Right renal cortex interstitium (tissue), 3 donors: ENCODE measurements at places on chromosomes 5 and 9.
A peak's percentile ranks its signal among the peaks of the same experiment; 100 is the strongest.

DNA sequence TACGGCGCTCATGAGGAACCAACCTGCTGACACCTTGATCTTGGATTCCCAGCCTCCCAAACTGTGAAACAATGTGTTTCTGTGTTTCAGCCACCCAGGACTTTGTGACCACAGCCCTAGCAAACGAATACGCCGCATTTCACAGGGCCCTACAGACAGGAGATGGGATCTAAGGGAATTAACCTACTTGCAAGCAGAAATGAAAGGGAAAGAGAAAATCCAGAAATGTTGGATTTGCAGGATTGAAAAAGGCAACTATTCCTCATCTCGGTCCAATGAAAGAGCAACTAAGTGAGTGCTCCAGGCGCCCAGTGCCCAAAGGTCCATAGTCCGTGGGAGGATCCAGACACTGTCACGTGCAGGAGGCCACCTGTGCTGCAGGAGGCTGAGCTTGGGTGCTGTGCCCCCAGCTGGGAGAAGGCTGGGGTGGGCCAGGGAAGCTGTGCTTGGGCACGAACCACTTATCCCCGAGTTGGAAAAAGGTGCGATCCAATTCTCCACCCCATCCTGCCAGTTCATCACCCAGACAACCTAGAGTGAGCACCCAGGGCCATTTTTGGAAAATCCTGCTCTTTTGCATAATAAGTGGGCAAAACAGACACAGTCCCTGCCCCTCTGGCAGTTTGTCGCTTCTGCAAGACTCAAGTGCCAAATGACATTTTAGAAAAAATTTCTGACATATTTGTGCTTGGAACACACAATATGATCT is 177.9 kb downstream of the C9orf50 start:
- DNase-seq: no peak

- DNase-seq: no peak
Measured at GRCh38 chr9:94079236-94079635, 5.0 kb upstream of the PTPDC1 start.

GRCh38 chr5:102759289-102759688 is 4.2 kb downstream of the PAM start:
- no peak for DNase-seq

DNA sequence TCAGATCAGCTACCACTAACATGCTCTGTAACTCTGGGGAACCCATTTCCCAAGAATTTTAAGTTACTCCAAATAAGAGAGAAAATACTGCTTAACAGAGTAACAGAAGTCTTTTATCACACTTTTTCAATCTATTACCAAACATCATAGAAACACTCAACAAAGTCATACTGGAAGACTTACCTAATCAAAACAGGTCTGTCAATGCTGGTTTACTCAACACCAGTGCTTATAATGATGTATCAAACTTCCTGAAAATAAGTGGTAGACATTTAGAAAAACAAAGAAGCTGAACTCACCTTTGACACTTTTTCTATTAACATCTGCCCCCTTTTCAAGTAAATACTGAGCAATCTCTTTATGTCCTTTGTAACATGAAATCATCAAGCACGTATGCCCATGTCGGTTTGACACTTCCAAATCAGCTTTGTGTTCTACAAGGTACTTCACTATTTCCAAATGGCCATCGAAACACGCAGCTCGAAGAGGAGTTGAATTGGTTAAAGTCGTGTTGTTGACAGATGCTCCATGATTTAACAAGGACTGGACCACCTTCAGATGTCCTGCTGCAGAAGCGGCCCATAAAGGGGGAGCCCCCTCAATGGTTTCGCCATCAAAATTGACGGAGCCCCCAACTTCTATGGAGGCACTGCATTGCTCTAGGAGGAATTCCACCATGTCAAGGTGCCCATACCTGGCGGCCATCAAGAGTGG is 1.8 kb downstream of the FEM1C start:
- DNase-seq: no peak

DNA sequence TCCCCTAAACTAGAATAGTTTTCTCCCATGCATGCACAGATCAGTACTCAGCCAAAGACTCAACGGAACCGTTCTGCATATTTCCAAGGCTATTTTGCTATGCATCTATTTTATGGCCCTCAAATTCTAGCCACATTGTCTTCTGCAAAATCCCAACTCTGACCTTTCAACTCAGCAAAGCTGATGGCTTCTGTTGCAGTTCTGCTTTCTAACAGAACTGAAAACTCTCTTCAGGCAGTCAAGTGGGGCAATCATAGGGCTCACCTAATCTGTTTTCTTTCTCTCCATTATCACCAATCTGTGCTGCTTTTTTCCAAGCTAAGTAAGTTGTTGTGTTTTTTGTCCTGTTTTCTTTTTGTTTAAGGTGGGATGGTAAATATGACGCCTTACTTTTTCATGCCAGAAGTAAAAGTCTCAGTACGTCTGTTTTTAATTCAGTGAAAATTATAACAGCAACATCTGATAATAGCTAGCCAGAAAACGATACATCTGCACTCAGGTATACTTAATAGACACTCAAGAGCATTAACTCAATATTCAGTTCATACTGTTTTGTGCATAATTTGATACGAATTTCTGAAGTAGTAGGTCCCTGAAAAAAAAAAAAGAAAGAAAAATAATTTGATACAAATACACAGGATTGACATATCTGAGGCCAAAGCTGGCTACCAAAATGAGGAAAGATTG is 454.3 kb downstream of the TLE1 start:
- no peak for DNase-seq

DNA sequence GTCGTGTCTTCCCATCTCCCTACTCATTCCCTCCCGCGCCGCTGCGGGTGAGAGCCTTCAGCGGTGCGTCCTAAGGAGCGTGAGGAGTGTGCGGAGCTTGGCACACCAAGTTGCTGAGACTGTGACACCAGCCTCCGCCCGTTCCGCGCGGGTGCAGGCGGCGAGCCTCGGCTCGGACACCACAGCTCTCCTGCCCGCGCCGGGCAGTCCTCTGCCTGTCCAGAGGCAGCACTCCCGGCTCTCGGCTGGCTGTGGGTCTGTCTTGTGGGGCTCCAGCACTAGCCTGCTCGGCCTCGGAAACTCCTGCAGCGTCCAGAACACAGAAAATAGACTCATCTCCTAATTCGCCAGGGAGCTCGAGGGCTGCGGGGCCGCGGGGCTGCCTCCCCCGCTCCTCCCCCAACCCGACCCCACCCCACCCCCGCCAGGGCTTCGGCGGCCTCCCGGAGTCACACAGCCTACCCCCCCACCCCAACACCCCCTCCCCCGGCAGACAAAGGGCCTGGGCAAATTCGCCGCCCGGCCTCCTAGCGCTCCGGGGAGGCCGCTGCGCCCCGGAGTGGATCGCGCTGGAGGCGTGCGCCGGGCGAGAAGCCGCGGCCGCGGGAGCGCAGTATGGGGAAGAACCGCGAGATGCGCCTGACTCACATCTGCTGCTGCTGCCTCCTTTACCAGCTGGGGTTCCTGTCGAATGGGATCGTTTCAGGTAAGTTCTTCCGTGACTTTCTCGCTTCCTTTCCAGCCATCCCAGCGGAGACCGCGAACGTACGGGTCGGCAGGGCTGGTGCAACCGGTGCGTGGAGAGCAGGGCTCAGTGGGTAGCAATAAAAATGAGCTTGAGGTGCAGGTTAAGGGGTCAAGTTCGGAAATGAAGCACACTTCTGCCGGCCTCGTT is at the start of gene ADAMTS19:
ADAMTS19 (plus strand) TSS at position 522 of the 895 bp plus-strand sequence; CDS start at position 616, 94 bp downstream.
- peak; percentile 36 for DNase-seq

- DNase-seq: no peak
Measured at GRCh38 chr5:157955541-157956172, 96.7 kb upstream of the CLINT1 start.

DNA sequence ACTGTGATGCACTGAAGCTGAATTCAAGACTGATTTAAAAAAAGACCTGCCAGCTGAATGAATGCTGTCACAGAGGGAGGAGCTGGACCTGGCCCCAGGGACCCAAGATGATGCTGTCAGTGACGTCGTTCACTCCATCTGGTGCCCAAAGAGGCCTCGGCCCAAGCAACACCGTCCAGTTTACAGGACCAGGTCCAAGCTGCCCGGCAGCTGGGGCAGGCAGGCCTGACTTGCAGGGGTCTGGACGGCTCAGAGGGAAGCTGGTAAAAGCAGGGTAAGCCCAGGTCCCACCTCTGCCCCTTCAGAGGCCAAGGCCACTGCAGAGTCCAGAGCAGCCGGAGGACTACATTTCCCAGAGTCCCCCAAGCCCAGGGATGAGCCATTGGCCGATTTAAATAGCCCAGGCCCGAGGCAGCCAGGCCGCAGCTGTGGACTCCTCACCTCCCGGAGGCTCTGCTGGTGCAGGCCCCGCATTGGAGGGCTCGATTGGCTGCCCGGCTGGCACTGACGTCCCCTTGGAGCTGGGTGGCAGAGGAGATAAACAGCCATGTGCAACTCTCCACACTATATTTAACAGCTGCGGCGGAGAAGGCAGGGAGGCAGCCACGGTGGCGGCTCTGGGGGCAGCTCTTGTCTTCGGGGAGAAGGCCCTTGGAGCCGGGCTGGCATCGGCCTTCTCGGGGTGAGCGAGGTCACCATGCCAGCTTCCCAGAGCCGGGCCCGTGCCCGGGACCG is at the start of gene PLPP7:
PLPP7 (plus strand) TSS at position 423 of the 735 bp plus-strand sequence; CDS start at position 698, 275 bp downstream.
- DNase-seq: no peak

DNA sequence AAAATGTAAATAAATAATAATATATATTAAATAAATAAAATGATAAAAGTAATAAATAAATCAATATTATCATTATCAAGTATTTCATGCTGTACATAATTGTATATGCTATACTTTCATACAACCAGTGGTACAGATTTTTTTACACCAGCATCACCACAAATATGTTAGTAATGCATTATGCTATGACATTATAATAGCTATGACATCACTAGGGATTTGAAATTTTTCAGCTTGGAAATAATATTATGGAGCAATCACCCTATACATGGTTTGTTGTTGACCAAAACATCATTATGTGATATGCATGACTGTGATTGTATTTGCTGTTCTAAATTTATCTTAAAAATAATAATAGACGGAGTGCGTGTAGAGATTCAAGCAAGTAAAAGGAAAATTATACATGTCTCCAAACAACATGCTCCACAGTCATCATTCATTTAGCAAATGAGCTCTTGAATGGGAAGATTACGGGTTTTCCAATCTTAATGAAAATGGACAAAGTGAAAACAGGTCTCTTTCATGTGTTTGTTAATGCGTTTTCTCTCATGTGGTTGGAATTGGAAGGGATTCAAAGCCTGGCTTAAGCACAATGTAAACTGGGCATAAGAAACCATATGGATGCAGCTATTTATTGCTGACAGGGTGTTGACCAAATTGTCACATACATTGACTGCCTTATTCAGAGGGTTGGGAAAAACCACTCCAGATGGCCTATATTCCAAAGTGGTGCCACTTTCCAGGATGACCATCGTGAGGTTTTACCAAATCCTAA is 643.0 kb upstream of the RGMB start:
- no peak for DNase-seq

DNA sequence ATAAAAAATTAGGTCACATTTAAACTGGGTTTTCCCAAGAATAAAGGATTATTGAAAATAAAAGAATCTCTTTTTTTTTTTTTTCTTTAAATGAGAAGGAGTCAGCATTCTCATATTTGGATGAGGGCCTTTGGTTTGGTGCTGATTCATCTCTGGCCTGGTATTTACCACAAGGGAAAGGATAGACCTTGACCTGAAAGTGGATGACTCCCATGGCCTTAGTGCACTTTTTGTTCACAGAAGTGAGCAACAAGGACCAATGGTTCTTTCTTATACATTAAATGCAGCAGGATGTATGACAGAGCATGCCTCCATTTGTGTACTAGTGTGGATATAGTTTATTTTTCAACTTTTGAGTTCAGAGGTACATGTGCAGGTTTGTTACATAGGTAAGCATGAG is 6.9 kb downstream of the YTHDC2 start:
- no peak for DNase-seq

DNA sequence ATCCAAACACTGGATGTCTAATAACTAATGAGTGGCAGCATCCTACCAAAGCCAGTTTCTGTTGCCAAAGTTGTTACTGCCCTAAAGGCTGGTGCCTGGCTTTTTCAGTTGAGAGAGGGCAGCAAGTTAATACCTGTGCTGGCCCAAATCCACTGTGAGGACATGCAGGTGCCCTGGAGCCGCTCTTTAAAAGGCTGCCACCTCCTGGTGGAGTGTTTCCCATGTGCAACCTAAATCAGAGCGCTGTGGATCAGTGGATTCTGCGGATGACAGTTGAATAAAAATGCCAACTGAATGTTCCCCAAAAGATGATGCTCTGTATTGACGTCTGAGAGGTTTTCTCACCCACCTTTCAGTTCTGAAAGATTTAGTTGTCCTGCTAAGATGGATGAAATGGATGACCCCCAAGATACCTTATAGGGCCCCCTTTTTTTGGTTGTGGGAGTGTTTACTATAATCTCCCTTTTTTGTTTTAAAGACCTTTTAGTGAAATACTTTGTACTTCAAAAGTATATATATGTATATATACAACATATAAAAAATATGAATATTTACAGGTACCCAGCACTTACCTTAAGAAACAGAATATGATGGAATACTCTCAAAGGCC is 146.4 kb downstream of the EGFLAM start:
- no peak for DNase-seq

DNA sequence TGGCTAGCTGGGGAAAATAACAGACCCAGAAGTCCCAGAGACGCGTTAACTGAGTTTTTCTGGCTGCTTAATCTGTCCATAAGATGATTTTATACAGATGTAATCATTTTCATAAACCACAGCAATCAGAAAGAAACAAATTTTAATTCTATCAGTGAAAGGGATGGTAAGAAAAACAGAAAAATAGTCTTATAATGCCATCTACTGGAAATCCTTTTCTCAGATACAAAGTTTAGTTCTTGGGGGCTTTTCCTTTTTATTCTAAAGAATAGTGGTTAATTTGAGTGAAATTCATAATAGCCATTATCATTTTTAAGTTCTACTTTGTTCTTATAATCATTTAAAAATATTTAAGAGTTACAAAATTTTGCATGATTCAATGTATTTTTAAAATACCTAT is 44.4 kb downstream of the DROSHA start:
- DNase-seq: no peak

GRCh38 chr9:133976191-133976861 is 15.8 kb downstream of the VAV2 start:
- DNase-seq: no peak

DNA sequence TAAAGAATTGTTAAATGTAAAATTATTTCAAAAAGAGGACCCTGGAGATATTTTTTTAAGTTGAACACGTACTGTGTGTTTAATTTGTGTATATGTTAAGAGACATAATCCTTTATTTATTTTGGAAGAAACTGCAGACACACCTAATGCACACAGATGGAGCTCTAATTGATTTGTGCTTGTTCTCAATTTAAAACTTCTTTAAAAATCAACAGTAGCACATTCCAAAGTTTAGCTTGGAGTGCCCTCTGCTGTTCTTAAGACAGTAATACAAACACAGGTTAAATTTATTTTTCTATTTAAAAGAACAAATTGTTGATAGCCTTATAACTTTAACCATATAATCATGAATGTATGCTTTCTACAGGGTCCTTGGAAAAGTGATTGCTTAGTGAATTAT is 277.6 kb upstream of the ADAMTS16 start:
- no peak for DNase-seq

GRCh38 chr9:97786341-97786740 is 66.7 kb upstream of the FOXE1 start:
- DNase-seq: no peak

GRCh38 chr9:4116071-4116581 is 183.7 kb downstream of the GLIS3 start:
- DNase-seq: no peak

- DNase-seq: no peak
Measured at GRCh38 chr5:568061-568781, 43.9 kb upstream of the CEP72 start.
